ENCODE measurements at places on chromosomes 5 and 9. TPM values are rescaled to one million over a fixed set of nuclear protein-coding genes. Genes with fewer than 3 reads are reported as not detected.

INSL6 gene
- total RNA-seq = not detected

MARCHF3 gene
- total RNA-seq = 9.4 TPM

TMEM252 gene
- total RNA-seq = 0.16 TPM

HAPLN1 gene
- 49.7 TPM for total RNA-seq

CSF1R gene
- 4.5 TPM for total RNA-seq

Data from hepatocyte (in vitro differentiated cells).